ENCODE measurements at places on chromosomes 4 and X.

DNA sequence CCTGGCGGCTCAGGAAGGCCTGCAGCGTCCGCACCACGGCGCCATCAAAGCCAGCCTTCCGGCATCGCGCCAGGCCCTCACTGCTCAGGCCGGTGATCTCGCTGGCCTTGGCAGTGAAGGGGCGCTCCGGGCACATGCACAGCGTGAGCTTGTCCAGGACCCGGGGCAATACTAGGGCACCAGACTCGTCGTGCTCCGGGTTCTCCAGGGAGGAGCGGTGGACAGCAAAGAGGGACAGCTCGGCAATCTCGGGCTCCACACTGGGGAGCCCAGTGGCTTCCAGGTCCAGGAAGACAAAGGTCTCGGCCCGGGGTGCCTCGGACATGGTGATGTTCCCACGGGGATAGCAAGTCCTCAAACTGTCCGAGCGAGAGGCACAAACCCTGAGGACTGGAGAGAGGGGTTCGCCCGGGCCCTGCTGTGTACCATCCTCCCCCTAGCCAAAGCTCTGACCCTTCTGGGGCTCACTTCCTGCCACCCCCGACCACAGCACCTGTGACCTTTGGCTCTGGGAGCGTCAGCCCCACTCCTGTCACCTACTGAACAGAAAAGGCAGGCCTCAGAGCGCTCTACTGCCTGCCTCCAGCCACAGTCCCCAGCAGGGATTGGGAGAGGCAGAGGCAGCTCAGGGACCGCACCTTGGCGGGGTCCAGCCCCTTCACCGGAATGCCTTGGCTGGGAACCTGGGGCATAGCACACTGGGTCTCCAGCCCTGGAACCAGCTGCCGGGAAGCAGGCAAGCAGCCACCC is 575 bp downstream of the TREX2 start:
- DNase-seq = no peak

- no peak for DNase-seq
Observed at GRCh38 chrX:152658302-152658701, 20.6 kb downstream of the GABRQ start.

DNA sequence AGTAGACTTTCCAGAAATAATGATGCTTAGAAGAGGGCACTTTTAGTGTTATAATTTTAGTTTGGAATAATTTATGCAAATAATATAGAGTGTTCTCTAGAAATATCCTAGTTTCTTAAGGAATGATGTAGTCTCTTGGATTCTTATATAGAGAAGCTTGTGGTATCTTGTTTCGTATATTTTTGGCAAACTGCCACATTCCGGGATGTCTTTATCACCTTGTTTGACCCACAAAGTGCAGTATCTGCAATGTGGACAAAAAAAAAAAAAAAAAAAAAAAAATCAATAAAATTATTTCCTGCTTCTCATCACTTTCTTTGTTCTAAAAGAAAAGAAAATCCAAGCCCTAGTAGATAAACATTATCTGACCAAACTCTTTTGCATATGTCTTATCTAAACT is 1577.7 kb upstream of the TENM3 start:
- DNase-seq = no peak

DNA sequence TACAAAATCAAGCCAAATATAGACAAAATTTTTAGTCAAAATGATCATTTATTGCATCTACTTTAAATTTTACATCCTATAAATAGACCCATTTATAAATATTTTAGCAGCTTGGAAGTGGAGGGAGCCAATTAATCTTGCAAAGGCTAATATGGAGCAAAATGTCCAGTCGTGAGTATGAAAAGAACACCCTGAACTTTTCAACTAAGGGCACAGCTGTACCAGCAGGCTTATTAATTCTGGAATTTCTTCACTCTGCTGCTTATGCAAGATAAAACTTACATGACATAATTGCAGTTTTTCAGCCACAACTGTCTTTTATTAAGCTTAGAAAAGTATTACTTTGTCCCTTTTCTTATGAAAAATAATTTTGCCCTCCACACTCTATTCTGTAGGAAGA is 22.9 kb upstream of the USP53 start:
- DNase-seq = no peak

- DNase-seq = no peak
Observed at GRCh38 chr4:116480546-116480945, 604.8 kb downstream of the TRAM1L1 start.

DNA sequence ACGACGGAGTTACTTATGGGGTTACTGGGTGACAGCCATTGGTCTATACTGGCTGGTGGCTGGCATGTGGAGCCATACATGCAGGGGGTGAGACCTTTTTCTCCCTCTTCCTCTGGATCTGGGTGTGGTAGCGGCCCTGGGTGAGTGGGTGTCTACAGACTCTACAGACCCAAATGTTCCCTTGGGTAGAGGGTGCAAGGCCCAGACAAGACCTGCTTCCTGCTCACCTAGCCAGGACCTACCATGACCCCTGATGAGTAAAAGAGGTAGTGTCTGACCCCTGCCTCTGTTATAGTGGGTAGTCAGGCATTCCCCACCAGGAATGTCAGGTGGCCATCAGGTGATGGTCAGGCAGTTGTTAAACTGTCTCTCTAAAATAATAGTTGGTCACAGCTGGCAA is 66.8 kb downstream of the SLC2A9 start:
- DNase-seq = no peak

DNA sequence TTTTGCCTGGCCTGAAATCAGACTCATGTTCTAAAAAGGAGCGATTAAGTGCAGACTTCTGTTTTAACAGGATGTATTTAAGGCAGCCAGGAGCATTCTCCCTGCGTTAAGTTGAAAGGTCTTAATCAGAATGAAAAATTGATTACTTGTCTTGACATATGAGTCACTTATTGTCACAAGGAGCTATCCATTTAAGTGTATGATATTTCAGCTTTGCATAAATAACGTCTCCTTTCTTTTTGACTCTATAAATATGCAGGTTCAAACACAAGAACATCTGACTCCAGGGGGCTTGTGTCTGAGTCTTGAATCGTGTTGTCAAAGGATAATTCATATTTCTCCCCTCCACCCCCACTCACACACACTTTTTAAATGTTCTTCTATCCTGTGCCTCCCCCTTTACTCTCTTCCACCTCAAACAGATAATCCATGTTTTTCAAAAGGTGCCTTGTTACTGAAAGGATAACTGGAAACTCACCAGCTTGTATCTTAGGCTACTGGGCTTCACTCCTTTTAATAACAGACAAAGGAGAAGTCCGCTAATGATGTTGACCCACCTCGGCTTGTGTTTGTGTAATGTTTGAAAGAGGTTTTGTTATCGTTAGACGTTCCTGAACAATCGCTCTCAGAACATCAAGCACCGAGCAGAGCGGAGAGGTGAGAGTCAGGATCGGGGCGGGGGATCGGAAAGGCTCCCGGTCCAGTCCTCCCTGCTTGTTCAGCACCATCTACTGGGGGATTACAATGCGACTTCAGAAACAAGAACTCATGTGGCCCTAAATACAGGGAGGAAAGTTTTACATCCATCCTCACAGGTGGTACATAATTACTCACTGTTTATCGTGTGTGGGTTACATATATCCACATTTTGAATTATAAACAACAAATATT is 107.5 kb upstream of the RPL34 start:
- DNase-seq = peak; percentile 9

DNA sequence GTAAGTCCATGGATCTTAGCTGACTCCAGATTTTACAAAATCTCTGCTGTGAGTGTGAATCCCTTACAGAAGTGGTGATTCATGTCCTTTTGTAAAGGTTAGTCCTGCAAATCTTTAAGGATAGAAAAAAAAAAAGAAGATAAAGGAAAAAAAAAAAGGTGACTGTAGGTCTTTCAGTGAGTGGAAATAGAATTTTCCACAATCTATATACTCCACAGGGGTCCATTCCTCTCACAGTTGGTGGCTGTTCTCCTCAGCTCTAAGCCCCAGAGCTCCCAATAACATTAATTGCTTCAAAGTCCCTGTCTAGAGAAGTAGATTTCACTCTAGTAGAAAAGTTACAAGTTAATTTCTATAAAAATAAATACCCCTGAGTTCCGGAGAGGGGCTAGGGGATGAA is 189.1 kb downstream of the NDST4 start:
- no peak for DNase-seq

GRCh38 chrX:130082244-130083106 is 27.8 kb downstream of the ELF4 start:
- DNase-seq = peak; percentile 33

DNA sequence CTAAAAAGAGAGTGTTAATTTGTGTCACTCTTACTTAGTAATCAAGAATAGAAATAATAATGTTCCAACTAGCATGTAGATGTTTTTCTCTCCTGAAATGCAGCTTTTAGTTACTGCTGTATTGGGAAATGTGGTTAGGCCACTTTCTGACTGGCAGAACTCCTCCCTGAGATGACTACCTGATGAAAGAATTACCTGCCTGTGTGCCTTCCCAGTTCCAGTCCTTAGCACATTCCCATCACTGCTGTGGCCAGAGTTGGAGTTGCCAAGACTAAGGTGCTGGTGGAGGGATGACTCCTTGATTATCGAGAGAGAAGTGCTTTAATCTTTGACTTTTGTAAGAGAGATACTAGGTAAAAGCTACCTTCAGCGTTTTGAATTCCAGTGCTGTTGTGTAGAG is 9.5 kb downstream of the GAB1 start:
- DNase-seq = no peak

GRCh38 chr4:8215001-8215427 is 15.9 kb downstream of the SH3TC1 start:
- no peak for DNase-seq

DNA sequence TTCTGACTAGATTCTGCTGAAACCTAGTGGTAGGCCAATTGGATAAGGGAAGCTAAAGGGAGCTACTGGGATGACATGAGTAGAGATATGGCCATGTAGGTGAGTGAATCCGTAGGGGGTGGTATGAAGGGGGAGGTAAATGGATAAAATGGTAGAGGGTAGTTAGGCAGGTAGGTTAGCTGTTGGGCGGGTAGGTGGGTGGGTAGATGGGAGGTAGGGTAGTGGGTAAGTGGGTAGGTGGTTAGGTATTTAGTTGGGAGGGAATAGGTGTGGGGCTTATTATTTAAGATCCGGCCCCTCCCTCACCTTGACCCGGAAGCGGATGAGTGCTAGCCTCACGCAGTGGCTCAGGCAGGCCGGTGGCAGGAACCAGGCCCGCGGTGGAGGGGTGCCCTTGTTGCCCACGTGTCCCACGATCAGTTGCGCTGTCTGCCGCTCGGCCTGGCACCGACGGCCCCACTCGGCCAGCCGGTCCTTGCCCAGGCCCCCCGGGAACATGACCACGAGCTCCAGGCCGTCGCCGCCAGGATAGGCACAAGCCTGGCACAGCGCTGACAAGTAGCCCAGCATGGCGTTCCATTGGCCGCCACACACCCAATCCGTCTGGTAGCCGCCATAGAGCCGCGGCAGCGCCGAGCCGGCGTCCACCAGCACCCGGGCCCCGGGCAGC is 725 bp downstream of the FAM120C start:
- DNase-seq = peak; percentile 39

- DNase-seq = no peak
Observed at GRCh38 chr4:102707150-102707549, 53.6 kb downstream of the MANBA start.

DNA sequence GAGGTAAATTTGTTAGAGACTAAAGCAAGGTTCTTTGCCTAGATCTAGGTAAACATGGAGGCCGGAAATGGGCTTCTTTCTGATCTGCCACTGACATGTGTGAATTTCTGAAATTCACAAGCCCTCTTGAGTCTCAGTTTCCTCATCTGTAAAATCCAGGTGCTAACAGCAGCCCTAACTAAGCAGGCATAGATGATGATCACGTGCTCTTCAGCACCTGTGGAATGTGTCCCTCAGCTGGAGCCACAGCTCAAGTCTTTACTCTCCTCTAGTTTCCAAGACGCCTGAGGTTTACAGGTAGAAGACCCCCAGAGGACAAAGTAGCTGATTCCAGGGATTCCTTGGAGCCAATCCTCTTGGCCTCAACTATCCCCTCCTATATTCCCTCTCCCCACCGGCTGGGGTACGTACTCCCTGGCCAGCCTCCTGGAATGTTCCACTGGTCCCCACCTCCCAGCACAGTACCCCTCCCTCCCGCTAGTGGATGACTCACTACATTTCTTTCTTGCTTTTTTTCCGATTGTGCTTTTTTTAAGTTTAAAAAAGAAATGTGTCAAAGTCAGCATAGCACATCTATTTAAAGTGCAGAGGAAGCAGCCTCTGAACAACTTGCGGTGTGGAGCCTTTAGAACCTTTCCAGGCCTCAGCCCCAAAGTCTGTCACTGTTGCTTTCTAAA is 98.4 kb downstream of the PHKA2 start:
- no peak for DNase-seq

GRCh38 chr4:21469438-21470300 is 478.9 kb downstream of the KCNIP4 start:
- no peak for DNase-seq

DNA sequence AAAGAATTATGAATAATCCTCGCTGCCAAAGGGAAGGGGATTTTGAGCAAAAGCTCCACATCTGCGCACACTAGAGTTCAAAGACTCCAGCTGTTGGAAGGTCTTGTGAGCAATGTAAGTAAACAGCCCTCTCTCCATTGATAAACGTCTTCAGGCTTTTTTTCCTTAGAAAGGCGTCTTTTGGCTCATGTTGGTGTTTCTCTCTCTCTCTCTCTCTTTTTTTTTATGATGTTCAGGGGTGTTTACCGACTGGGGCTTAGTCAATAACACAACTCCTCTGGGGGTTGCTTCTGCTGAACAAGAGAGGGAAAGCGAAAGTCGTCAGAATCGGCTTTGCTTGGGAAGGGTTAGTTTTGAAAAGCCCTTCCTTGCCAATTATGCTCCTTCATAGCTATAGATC is 53.2 kb upstream of the C1QTNF7 start:
- DNase-seq = no peak

DNA sequence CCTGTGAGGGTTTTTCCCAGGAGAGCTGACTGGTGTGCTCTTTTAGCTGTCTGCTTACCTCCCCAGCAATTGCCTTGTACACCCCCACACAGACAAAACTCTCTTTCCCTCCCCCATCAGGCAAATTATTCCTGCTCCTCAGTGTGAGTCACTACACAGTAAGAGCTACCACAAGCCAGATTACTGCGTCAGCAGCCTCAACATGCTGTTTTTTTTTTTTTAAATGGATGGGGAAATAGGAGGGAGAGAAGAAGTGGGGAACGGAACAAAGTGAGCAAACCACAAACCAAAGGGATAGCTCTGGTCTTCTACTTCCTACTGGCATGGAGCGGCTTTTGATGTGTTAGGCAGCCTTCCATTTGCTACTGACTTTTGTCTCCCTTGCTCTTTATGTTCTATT is 107.5 kb upstream of the ACSL4 start:
- no peak for DNase-seq

- DNase-seq = no peak
Observed at GRCh38 chr4:169079942-169080827, 70.1 kb upstream of the CBR4 start.

- DNase-seq = no peak
Observed at GRCh38 chr4:1309261-1310010, 19.7 kb downstream of the MAEA start.

- DNase-seq = no peak
Observed at GRCh38 chrX:45598861-45599260, 398.2 kb upstream of the DIPK2B start.

GRCh38 chr4:18394656-18395055 is 373.1 kb upstream of the LCORL start:
- no peak for DNase-seq
